ENCODE measurements at places on chromosomes 2 and 18. TPM values are rescaled to one million over a fixed set of nuclear protein-coding genes. Genes with fewer than 3 reads are reported as not detected.

- H3K27me3 ChIP-seq = no peaks in the 10 kb centered on the region
- no peak overlapping the region for H3K4me3 ChIP-seq
- H3K4me1 ChIP-seq = no peaks in the 10 kb centered on the region
- H3K27ac ChIP-seq = no peak overlapping the region
- no peak for DNase-seq
- H3K36me3 ChIP-seq = no peaks in the 10 kb centered on the region
Observed at GRCh38 chr18:70194227-70194890, 11.1 kb downstream of the RTTN start.

DNA sequence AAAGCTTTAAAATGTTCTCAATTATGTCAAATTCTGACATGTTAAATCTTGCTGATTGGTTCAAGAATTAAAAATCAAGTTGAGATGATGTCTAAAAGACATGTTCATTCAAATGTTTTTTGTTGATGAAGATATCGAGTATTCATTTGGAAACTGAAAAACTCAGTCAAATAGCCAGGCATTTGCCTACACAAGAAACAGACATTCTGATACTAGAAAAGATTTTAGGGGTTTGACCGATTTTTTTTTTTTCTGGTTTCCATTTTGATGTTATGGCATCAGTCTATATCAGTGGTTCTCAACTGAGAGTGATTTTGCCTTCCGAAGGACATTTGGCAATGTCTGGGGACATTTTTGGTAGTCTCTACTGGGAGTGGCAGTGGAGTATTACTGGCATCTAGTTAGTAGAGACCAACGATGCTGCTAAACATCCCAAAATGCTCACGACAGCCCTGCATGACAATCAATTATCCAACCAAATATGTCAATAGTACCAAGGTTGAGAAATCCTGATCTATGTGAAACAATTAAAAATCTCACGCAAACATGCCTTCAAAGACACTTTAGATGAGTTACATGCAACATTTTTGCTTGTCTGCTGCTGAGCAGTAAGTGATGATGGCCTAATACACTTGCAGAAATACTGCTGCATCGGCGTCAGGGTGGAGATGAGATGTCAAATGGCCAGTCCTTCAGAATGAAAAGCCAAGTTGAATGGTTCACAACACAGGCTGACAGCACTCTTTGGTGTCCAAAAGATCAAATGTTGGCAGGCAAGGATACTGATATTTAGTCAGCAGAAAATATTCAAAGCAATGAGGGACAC lies 12.5 kb downstream of the RASGRP3 start:
- no peak overlapping the region for H3K4me3 ChIP-seq
- H3K27ac ChIP-seq = no peak overlapping the region
- H3K27me3 ChIP-seq = no peaks in the 10 kb centered on the region

Gene DCC
- total RNA-seq = 1.1 TPM

DNA sequence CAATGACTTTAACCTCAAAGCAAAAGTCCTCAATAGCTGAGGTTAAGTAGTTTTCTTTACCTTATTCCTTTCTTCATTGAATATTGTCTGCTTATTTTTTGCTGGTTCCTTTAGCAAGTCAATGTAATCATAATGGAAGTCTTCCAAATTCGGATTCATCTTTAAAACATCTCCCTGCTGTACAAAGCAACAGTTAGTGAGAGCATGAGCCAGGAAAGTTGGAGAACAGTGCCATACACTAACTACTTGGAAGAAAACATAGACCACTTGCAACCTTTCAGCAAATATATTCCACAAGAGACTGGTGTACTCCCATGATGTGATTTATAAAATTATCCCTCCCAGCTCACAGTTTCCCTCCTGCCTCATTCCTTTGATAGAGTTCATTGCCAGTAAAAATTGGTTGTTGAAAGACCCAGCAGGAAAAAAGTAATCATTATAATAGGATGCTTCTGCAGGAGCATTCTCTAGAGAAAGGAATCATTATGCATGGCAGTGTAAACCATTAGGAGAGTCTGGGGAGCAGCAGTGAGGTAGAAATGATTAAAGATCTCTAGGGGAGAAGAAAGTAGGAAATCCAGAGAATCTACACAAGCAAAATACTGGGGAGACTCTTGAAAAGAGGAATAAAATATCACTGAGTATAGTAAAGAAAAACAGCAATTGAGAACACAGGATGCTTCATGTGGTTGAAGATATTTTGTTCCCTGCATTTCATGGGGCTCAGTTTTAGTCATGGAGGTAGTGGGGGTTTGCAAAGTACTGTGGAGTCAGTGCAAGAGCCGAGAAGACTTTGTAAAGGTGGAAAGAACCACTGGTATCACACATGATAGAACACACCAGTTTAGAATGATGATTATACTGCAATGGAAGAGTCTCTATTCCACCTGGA lies 38.6 kb upstream of the TTN start:
- no peak overlapping the region for H3K4me3 ChIP-seq
- H3K27me3 ChIP-seq = no peaks in the 10 kb centered on the region
- H3K36me3 ChIP-seq = no peaks in the 10 kb centered on the region
- no peak overlapping the region for H3K27ac ChIP-seq
- H3K4me1 ChIP-seq = no peaks in the 10 kb centered on the region
- no peak for DNase-seq

Gene DAW1
- 7.7 TPM for total RNA-seq

- H3K4me3 ChIP-seq = no peak overlapping the region
- H3K36me3 ChIP-seq = no peaks in the 10 kb centered on the region
- no peak for DNase-seq
- H3K4me1 ChIP-seq = no peaks in the 10 kb centered on the region
Observed at GRCh38 chr2:150887926-150888325, 373.7 kb downstream of the RBM43 start.

Gene MC4R
- 0.16 TPM for total RNA-seq

- peaks cover 21% of the 10 kb centered on the region for H3K4me1 ChIP-seq
- DNase-seq = peak; percentile 67
- peaks cover 90% of the 10 kb centered on the region for H3K27me3 ChIP-seq
- H3K36me3 ChIP-seq = no peaks in the 10 kb centered on the region
- no peak overlapping the region for H3K27ac ChIP-seq
Observed at GRCh38 chr2:232634206-232635150, 1.1 kb downstream of the EFHD1 start.

DNA sequence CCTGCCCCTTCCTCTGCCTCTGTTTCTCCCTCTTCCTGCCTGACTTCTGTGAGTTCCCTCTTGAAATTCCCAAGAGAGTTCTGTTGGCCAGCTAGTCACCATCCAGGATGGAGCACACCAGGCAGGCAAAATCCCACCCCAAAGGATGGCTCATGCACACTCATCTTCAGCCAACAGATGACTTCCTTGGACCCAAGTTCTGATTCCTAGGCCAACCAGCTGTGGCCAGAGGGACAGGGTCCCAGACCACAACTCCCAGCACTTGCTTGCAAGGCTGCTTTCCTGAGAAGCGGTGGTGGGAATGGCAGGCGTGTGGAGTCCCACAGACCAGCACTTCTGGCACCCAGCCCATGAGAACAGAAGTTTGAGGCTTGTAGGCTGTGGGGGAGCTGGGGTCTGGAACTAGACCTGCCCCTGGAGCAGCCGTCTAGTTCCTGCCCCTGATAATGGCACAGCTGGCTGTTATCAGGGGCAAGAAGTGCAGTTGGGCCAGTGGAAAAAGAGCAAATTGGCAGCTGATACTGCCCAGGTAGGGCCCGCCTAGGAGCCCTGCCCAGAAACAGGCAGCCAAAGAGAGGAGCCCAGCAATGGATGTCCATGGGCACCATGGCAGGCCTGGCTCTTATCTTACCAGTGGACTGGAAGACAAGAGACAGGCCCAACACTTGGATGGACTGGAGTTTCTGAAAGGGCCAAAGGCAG lies 56.7 kb downstream of the CYP26B1 start:
- no peaks in the 10 kb centered on the region for H3K27me3 ChIP-seq
- no peak overlapping the region for H3K27ac ChIP-seq
- no peaks in the 10 kb centered on the region for H3K36me3 ChIP-seq
- no peak for DNase-seq
- H3K4me1 ChIP-seq = no peaks in the 10 kb centered on the region
- H3K4me3 ChIP-seq = no peak overlapping the region

DNA sequence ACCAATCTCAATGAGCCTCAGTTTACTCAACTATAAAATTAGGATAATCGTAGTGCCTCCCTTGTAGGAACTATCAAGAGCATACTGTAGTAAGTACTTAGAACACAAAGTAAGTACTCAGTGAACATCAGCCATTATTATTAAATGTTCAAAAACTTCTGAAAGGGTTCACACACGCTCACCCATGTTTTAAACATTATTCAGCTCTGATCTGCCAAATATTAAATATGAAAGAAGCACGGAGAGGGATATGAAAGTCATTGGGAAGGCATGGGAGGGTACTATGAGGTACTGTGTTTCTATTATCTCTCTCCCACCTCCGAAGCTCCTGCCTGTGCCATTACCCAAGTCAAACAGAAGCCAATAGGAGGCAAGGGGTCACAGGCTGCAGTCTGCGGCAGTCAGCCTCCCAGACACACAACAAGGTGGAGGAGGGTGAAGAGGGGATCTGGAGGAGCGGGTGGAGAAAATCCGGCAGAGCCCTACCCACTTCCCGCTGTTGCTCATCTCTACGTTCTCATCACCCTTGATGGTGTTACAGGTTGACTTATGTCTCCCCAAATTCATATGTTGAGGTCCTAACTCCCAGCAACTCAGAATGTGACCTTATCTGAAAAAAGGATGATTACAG lies 2.0 kb upstream of the TBC1D8 start:
- H3K27ac ChIP-seq = no peak overlapping the region
- H3K36me3 ChIP-seq = no peaks in the 10 kb centered on the region
- no peak for DNase-seq

Gene SULT1C2
- total RNA-seq = 14.6 TPM
